ENCODE measurements at places on chromosomes 4 and X. TPM values are rescaled to one million over a fixed set of nuclear protein-coding genes. Genes with fewer than 3 reads are reported as not detected.

Gene CHRDL1
- total RNA-seq, result 90.2 TPM

Gene MAP7D2
- total RNA-seq, result 0.88 TPM

Gene AR
- 53.6 TPM for total RNA-seq

Gene GLUD2
- 5.4 TPM for total RNA-seq

Gene ATP1B4
- total RNA-seq, result not detected

DNA sequence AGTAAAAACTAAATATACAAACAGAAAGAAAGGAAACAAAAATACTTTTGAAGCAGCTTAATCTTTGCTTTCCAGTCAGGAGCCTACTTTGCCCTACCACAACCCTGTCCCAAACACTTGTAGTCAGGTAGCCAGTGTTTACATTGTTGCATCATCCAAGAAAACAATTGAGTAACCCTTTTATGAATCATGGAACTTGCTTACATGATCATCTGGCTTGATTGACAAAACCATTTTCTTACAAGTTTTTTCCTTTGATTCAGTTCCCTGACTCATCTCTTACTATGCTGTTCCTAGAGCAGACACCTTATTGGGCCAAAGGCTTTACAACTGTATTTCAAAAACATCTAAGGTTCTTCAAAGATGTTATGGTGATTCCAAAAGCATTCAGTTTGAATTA is 740.1 kb downstream of the KLHL13 start:
- no peak overlapping the region for H3K27ac ChIP-seq
- H3K4me3 ChIP-seq, result no peak overlapping the region
- H3K27me3 ChIP-seq, result no peaks in the 10 kb centered on the region
- H3K36me3 ChIP-seq, result no peaks in the 10 kb centered on the region
- H3K4me1 ChIP-seq, result no peaks in the 10 kb centered on the region

DNA sequence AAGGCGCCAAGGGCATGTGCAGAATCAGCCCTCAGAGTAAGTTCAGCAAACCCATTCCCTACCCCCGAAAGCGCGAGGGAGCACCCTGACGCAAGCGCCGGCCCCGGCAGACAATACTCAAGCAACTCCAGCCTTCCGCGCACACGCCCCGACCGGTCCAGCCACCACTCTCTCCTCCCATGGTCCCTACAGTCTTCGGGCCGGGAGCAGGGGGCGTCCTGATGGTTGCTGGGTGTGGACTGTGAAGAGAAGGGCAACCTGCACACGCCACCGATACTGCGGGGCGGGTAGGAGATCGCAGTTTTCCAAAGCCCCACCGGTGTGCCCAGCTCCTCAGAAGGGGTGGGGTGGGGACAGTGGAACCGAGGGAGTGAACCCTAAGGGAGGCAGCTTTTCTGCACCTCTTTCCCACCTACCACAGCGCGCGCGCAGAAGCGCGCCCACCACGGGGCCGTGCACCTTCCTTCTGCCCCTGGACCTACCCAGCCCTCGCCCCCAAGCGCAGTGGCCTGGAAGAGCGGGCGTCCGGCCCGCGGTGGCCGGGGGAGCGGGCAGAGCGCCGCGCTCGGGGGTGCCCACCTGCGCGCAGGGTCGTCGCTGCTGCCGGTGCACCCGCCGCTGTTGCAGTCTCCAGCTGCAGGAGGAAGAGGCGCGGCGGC is 650.2 kb upstream of the DIPK2B start:
- H3K4me3 ChIP-seq, result peak overlapping the region; percentile 41
- peak; percentile 37 for DNase-seq
- no peaks in the 10 kb centered on the region for H3K27me3 ChIP-seq
- H3K27ac ChIP-seq, result no peak overlapping the region
- no peaks in the 10 kb centered on the region for H3K36me3 ChIP-seq

- H3K27ac ChIP-seq, result no peak overlapping the region
- DNase-seq, result no peak
- no peaks in the 10 kb centered on the region for H3K36me3 ChIP-seq
- no peak overlapping the region for H3K4me3 ChIP-seq
- H3K4me1 ChIP-seq, result no peaks in the 10 kb centered on the region
These were observed 46.1 kb upstream of the CTSO start for GRCh38 chr4:155999725-156000124.

DNA sequence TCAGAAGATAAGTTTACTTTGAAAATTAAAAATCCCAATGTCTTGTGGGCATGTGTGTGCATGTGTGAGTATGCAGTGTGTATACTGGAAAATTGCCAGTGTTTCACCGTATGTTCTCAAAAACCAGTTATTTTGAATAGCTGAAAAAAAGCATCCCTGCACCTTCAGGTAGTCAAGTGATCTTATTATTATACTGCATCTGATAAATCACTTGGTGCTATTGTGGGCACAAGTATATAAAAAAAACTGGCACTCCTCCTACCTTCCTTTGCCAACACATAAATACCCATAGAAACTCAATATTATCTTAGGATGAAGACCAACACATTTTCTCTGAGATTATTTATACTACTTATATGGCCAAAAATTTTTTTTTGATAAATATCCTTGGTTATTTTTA is 91.5 kb upstream of the MAP9 start:
- no peaks in the 10 kb centered on the region for H3K36me3 ChIP-seq
- DNase-seq, result no peak
- H3K4me3 ChIP-seq, result no peak overlapping the region
- no peaks in the 10 kb centered on the region for H3K4me1 ChIP-seq

GRCh38 chrX:115563633-115564162 is 2.7 kb downstream of the PLS3 start:
- DNase-seq, result no peak
- no peaks in the 10 kb centered on the region for H3K27me3 ChIP-seq
- no peaks in the 10 kb centered on the region for H3K4me1 ChIP-seq
- H3K36me3 ChIP-seq, result no peaks in the 10 kb centered on the region

GRCh38 chr4:1510931-1511330 is 104.7 kb upstream of the NKX1-1 start:
- H3K4me1 ChIP-seq, result no peaks in the 10 kb centered on the region
- no peak for DNase-seq
- no peaks in the 10 kb centered on the region for H3K27me3 ChIP-seq
- no peak overlapping the region for H3K27ac ChIP-seq
- no peaks in the 10 kb centered on the region for H3K36me3 ChIP-seq

- no peaks in the 10 kb centered on the region for H3K27me3 ChIP-seq
- no peaks in the 10 kb centered on the region for H3K4me1 ChIP-seq
- no peaks in the 10 kb centered on the region for H3K36me3 ChIP-seq
- no peak overlapping the region for H3K4me3 ChIP-seq
- no peak overlapping the region for H3K27ac ChIP-seq
These were observed 19.3 kb downstream of the TEC start for GRCh38 chr4:48250343-48250742.

- H3K27me3 ChIP-seq, result no peaks in the 10 kb centered on the region
- DNase-seq, result no peak
- H3K27ac ChIP-seq, result no peak overlapping the region
- no peaks in the 10 kb centered on the region for H3K36me3 ChIP-seq
- H3K4me3 ChIP-seq, result no peak overlapping the region
- H3K4me1 ChIP-seq, result no peaks in the 10 kb centered on the region
These were observed 108.9 kb upstream of the TEX13D start for GRCh38 chrX:124223524-124223923.

DNA sequence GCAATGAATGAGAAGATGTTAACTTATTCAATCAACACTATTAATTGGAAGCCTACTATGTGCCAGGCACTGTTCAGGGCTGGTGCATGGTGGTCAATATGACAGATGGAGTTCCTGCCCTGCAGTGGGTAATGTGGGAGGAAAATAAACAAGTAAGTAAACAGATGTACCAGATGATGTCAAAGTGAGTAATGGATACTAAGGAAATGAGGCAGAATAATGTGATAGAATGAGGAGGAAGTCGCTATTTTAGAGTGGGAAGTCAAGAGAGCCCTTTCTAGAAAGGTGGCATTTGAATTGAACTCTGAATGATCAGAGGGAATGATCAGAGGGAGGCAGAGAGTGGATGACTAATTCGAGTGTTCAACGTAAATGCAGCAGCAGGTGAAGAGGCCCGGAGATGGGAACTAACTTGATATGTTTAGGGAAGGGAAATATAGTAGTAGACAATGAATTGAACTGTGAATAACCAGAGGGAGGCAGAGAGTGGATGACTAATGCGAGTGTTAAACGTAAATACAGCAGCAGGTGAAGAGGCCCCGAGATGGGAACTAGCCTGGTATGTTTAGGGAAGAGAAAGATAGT is 48.3 kb downstream of the HMGB3 start:
- H3K4me3 ChIP-seq, result no peak overlapping the region
- no peaks in the 10 kb centered on the region for H3K27me3 ChIP-seq
- no peak for DNase-seq
- no peak overlapping the region for H3K27ac ChIP-seq

- H3K4me1 ChIP-seq, result no peaks in the 10 kb centered on the region
- no peaks in the 10 kb centered on the region for H3K36me3 ChIP-seq
- H3K27me3 ChIP-seq, result no peaks in the 10 kb centered on the region
- no peak overlapping the region for H3K27ac ChIP-seq
These were observed 734.6 kb upstream of the TENM3 start for GRCh38 chr4:181508601-181509000.

GRCh38 chr4:17082186-17082585 is 183.7 kb upstream of the LDB2 start:
- no peaks in the 10 kb centered on the region for H3K27me3 ChIP-seq
- no peaks in the 10 kb centered on the region for H3K4me1 ChIP-seq
- H3K27ac ChIP-seq, result no peak overlapping the region
- no peak for DNase-seq
- no peaks in the 10 kb centered on the region for H3K36me3 ChIP-seq

DNA sequence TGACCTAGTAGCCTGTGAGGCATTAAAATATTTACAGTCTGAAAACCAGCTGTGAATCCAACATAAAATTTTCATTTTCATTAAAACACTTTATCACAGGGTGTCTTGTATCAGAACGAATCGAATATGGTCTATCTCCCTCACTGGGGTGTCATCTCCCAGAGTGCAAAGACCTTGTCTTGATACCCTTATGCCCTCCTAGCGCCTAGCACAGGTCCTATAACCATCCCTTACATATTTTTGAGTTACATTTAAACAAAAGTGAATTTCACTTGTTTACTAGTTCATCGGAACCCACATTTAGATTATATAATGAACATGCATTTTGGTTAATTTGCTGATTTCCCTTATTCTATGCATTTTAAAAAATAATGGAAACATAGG is 14.0 kb downstream of the DIPK2B start:
- no peak overlapping the region for H3K4me3 ChIP-seq
- H3K4me1 ChIP-seq, result no peaks in the 10 kb centered on the region
- H3K36me3 ChIP-seq, result no peaks in the 10 kb centered on the region
- H3K27me3 ChIP-seq, result no peaks in the 10 kb centered on the region

- no peaks in the 10 kb centered on the region for H3K4me1 ChIP-seq
- no peak overlapping the region for H3K4me3 ChIP-seq
- no peak overlapping the region for H3K27ac ChIP-seq
- H3K36me3 ChIP-seq, result no peaks in the 10 kb centered on the region
- no peak for DNase-seq
These were observed 296.1 kb downstream of the IL15 start for GRCh38 chr4:141932490-141932889.

DNA sequence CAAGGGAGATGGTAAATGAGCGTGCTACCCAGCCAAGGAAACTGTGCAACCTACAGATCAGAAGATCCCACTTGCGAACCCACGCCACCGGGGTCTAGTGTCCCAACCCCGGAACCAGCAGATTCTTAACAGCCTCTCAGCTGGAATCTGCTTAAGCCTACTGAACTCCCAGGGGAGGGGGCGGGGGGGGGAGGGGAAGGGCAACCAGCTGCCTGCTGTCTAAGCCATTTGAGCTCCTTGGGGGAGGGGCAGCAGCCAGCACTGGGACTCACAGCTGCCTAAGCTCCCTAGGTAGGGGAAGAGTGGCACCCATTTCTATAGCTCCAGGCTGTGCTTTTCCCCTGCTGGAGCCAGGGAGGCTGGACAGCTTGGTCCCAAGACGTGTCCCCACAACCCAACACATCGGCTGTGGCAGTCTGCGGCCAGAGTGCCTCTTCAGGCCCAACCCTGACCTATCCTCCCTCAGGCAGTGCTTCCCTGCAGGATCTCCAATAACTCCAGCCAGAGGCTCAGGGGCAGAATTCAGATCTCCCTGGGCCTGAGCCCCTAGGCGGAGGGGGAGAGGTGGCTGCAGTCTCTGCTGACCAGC is 289.2 kb downstream of the LDB2 start:
- H3K36me3 ChIP-seq, result no peaks in the 10 kb centered on the region
- H3K4me3 ChIP-seq, result no peak overlapping the region
- no peak overlapping the region for H3K27ac ChIP-seq
- H3K27me3 ChIP-seq, result no peaks in the 10 kb centered on the region
- DNase-seq, result no peak

- H3K36me3 ChIP-seq, result no peaks in the 10 kb centered on the region
- no peak within 1 kb of the TSS for H3K27ac ChIP-seq
- no peak within 1 kb of the TSS for H3K4me3 ChIP-seq
- no peaks in the 10 kb centered on the region for H3K4me1 ChIP-seq
- no peaks in the 10 kb centered on the region for H3K27me3 ChIP-seq
These were observed at the start of gene RASSF6 for GRCh38 chr4:73620115-73620792. TSS of gene RASSF6 (minus strand) at chr4:73620436. CDS start at chr4:73611795, 8,641 bp downstream.

DNA sequence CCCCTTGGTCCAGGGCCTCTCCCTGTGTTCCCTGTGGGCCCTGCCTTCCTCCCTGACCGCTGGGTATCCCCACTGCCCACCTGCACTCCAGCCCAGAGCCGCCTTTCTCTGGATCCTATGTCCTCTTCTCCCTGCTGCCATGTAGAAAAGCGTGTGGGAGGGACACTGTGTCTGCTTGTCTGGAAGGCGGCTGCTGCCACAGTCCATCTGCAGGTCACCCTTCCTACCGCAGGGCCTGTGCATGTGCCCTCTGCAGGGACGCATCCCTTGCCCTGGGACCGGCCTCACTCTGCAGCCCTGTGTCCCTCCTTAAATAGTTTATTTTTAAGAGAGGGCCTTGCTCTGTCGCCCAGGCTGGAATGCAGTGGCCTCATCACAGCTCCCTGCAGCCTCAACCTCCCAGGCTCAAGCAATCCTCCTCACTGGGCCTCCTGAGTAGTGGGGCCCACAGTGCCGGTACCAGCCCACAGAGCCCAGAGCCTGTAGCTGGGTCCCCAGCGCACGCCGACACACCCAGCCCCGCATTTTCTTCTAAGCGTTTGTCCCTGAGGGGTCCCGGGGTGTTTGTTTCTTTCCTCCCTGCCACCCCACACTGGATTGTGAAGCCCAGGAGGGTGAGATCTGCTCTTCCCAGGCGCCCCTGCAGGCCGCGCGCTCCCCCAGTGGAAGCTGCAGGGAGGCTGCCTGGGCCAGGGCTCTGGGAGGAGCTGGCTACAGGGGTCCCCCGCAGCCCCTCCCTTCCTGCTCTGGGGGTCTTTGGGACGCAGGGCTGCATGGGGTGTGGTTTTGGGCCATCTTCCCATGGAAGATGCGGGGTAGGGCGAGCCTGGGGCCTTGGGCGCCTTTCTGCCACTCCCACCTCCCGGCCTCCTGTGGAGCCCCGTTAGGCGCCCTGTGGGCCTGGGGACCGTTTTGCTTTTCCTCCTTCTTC is 12.8 kb upstream of the NAT8L start:
- H3K4me3 ChIP-seq, result no peak overlapping the region
- H3K27ac ChIP-seq, result no peak overlapping the region
- no peaks in the 10 kb centered on the region for H3K36me3 ChIP-seq
- H3K27me3 ChIP-seq, result peaks cover 6% of the 10 kb centered on the region

- no peak for DNase-seq
- no peak overlapping the region for H3K4me3 ChIP-seq
- H3K27me3 ChIP-seq, result no peaks in the 10 kb centered on the region
- no peak overlapping the region for H3K27ac ChIP-seq
- no peaks in the 10 kb centered on the region for H3K36me3 ChIP-seq
These were observed 193.9 kb upstream of the RPL34 start for GRCh38 chr4:108426493-108426892.

- H3K27me3 ChIP-seq, result no peaks in the 10 kb centered on the region
- H3K36me3 ChIP-seq, result no peaks in the 10 kb centered on the region
- no peak for DNase-seq
- no peaks in the 10 kb centered on the region for H3K4me1 ChIP-seq
- H3K27ac ChIP-seq, result no peak overlapping the region
These were observed 5.4 kb upstream of the CXCR3 start for GRCh38 chrX:71623714-71624113.
